ENCODE measurements at places on chromosomes 6 and 20. TPM values are rescaled to one million over a fixed set of nuclear protein-coding genes. Genes with fewer than 3 reads are reported as not detected.

DNA sequence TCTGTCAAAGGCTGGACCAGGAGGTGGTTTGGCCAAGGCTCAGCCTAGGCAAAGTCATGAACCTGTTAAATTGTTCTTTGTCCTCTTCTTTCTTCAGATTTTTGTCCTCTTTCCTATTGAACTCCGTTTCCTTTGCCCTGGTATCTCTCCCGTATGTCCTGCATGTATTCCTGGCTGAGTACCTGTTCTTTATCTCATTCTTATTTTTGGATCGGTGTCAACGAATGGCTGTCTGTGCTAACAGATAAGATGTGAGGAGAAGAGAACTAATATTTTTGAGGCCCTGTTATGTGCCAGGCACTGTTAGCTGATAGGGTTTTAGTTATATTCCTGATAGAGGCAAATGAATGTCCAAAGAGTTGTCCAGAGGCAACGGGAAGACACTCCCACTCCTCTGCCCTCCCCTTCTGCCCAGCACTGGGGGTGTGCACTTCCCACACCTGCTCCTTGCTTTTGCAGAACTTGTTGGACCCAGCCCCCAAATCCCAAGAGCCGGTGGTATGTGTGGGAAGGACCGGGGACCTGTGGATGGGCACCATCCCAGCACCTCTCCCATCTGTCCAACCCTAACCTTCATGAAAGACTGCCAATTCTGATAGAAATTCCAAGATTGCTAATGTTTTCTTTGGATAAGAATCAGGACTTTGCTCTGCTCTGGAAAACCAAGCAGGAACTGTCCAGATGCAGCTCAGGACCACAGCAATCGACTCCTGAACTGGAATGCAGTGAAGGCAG lies 20.6 kb downstream of the MMP24OS start:
- peaks cover 28% of the 10 kb centered on the region for H3K36me3 ChIP-seq
- H3K27ac ChIP-seq, result no peak overlapping the region
- H3K4me3 ChIP-seq, result no peak overlapping the region
- H3K4me1 ChIP-seq, result no peaks in the 10 kb centered on the region
- no peak for ATAC-seq

- H3K4me3 ChIP-seq, result no peak overlapping the region
- H3K4me1 ChIP-seq, result no peaks in the 10 kb centered on the region
- no peaks in the 10 kb centered on the region for H3K36me3 ChIP-seq
- no peak overlapping the region for H3K27ac ChIP-seq
- peaks cover 3% of the 10 kb centered on the region for H3K27me3 ChIP-seq
- ATAC-seq, result no peak
Measured at GRCh38 chr6:50970908-50971307, 152.2 kb downstream of the TFAP2B start.

The MEP1A gene
- not detected for total RNA-seq

- no peaks in the 10 kb centered on the region for H3K36me3 ChIP-seq
- H3K27me3 ChIP-seq, result no peaks in the 10 kb centered on the region
- ATAC-seq, result peak; percentile 54
- no peak overlapping the region for H3K4me3 ChIP-seq
- peaks cover 16% of the 10 kb centered on the region for H3K4me1 ChIP-seq
- H3K27ac ChIP-seq, result no peak overlapping the region
Measured at GRCh38 chr20:53899351-53900167, 170.8 kb downstream of the BCAS1 start.

Data from gastroesophageal sphincter (tissue), 4 donors.